ENCODE measurements at places on chromosomes 5 and 9.

GRCh38 chr5:130243641-130244040 is 339.4 kb downstream of the CHSY3 start:
- DNase-seq = no peak

GRCh38 chr5:113022661-113023060 is 46.1 kb downstream of the DCP2 start:
- DNase-seq = no peak

DNA sequence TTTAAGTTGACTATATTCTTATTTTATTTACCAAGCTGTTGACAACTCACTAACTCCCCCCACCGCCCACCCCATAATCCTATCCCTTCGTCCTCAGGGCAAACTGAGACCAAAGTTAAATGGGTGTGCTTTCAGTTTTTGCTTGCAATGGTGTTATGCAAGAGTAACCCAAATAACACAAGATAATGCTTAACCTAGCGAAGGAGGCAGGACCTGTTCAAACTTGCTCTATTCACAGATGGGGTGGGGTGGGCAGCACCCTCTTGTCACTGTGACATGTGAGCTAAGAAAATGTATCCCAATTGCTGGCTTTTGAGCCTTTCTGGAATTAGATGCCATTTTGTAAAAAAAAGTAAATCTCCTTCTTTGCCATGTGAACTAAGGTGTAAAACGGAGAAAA is 40.4 kb downstream of the GLIS3 start:
- DNase-seq = no peak

DNA sequence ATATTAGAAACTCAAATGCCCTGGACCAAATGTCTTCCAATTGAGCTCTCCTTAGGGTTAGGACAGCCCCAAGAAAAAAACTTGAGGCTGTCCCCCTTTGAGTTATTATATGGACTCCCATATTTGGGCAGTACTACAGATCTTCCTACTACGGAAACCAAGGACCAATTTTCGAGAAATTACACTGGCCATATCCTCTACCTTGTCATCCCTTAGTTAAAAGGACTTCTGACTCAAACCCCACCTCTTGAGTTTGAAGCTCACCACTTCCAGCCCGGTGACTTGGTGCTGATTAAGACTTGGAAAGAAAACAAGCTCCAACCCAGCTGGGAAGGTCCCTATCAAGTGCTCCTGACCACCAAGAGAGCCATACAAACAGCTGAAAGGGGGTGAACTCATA is 497.0 kb upstream of the GRAMD2B start:
- no peak for DNase-seq

GRCh38 chr9:127162046-127162863 is 39.8 kb upstream of the ANGPTL2 start:
- no peak for DNase-seq

- DNase-seq = no peak
These were observed 163.2 kb upstream of the S1PR3 start for GRCh38 chr9:88828018-88828417.

DNA sequence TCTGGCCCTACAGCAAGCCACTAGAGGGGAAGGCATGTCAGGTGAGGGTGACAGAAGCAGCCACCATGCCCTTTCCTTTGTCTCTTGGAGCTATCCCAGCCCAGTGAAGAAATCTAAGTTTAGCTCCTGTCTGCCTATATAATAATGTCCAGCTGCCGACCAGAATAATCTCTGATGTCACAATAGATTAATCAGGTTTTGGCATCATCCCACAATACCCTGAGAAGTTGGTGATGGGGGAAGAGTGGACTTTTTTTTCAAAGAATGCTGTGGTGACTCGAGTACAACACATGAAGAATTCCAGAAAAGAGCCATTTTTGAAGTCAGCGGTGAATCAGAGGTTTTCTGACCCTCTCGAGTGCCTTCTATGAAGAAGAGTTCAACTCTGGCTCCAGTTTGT is 1.7 kb upstream of the TSLP start:
- no peak for DNase-seq

All from stimulated activated CD8-positive, alpha-beta memory T cell treated with anti-CD3 and anti-CD28 coated beads, Interleukin-7, amount 100 ng/mL, for 1 hour (primary cell).